ENCODE measurements at places on chromosomes 3 and 15.

GRCh38 chr3:44555723-44556122 lies 730 bp downstream of the ZKSCAN7 start:
- no peak for DNase-seq

GRCh38 chr15:50977162-50977561 lies 68.7 kb downstream of the AP4E1 start:
- no peak for DNase-seq

DNA sequence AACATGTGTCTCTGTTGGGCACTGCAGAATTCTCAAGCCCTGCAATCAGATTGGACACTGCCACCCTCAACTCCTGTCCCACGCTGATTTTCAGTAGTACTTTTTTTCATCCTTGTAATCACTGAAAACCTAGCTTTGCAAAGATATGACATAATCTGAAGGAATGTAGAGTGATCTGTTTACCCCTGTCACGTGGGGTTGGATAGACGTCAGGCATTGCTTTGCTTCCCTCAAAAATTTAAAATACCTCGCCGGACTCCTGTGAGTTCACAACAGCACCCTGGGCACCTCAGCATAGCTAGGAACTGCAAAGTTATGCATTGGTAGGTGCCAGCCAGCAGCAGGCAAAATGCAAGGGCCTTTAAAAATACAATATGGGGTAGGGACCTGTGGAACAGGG lies 71.1 kb upstream of the OXTR start:
- DNase-seq = no peak

DNA sequence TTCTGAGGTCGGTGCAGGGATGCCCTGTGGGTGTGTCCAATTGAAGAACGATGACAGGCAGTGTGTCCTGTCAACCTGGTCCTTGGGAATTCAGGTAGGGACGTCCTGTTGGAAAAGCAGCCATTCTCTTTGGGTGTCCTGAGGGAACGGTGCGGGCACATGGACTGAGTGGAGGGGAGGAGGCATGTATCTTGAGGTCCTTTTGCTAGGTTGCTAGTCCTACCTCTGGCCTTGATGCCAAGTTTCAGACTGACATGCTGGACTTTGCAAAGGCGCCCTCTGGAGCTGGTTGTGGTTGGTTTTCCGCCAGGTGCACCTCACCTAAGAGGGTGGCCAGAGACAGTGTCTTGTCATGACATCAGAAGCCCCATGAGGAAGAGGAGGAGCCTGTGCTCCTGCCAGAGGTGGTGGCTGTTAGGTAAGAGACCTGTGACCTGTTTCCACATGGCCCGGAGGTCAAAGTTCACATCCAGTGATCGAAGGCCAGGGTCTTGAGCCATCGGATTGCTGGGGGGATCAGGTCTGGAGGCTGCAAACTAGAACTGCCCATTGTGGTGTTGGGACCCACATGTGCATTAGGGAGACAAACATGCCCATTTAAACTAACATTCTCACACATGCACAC lies 106.3 kb downstream of the SNRPN start:
- no peak for DNase-seq

DNA sequence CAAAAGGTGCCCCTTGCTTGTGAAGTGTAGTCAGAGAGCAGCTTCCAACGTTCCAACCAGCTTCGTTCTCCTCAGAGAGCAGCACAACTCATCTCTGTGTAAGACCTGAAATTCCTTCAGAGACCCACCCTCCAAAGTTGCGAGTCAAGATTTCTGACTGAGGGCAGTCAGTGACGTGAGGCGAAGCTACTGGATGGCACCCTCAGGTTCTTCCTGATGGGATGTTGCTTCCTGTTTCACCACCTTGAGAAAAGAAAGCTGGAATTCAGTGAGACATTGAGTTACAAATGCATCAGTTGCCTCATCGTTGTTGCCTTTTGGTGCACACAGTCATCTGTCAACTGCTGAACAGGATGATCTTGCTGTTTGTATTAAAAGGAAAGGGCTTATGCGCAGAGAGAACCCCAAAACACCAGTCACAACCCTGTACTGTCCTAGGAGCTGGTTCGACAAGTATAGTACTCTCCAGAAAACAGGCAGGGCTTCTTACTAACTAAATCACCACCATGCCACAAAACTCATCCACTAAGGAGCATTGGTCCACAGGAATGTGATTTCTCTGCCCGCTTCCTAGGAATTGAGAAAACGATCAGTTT lies at the start of gene CERS3:
Gene CERS3, minus strand, starts transcription at position 118 of the 596 bp plus-strand sequence. CDS start 27,101 bp downstream, outside the sequence.
- no peak for DNase-seq

DNA sequence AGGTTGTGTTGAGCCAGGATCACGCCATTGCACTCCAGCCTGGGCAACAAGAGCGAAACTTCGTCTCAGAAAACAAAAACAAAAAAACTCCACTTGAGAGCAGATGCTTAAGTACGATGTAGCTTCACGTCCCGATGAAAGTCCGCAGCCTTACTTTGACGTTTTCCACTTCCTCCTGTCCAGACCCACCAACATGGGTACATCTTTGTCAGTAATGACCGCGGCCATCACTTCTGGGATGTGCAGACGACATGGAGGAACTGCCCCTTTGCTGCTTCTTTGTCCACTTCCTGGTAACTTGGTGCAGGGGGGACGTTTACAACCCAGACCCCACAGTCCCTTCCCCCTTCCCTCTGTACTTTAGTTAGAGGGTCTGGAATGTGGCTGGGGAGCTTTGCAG lies 48.7 kb downstream of the CRABP1 start:
- no peak for DNase-seq

DNA sequence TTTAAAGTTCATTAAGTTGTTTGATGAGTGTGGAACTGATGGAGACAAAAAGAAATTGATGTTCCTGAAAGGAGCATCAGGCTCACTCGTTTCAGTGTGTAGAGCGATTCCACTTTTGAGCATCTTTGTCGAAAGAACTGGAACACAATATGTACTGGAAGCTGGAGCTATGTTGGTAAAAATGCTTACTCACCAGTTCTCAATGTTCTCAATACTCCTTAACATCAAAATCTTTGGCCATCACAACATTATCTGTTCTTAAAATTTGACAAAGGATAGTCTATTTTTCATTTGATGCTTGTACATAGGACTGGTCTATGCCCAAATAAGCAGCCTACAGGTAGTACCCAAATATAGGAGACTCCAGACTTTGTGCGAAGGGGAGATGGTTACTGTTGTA lies 18.7 kb downstream of the RYR3 start:
- DNase-seq = no peak

GRCh38 chr3:100499651-100500050 lies 7.2 kb downstream of the TMEM45A start:
- DNase-seq = no peak

- no peak for DNase-seq
These were observed 315.1 kb upstream of the TBC1D5 start for GRCh38 chr3:18057471-18058091.

- no peak for DNase-seq
These were observed 121.6 kb downstream of the OPA1 start for GRCh38 chr3:193714523-193715137.

GRCh38 chr3:31404871-31405270 lies 127.9 kb upstream of the STT3B start:
- DNase-seq = no peak

DNA sequence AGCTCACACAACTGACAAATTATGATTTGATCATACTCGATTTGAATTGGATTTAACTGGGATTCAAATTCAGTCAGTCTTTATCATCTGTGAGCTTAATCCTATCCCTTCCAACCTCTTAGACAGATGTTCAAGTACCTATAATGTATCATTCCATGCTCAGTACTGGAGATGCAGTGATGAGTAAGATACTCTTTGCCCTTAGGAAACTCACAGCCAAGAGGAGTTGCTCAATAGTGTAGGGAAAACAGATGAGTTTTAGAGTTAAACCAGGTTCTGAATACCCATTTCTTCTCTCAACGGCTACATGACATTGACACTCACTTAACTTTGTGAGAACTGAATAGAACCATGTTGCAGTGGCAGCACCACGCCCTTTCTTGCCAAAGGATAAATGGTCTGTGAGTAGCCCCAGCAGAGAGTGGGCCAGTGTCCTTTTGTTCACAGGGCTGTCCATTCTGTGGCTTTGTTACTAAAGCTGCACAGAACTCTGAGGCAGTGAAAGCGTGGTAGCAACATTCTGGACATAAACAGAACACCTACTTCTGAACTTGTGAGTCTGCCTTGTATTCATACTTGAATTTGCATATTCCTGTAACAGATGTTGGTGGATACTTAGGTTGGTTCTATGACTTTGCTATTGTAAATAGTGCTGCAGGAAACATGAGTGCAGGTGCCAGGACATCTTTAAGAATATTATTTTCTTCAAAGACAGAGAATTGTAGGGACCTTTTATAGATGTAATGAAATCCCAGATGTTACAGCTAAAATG lies 91.6 kb downstream of the RASA2 start:
- DNase-seq = no peak

GRCh38 chr3:19596408-19596807 lies 337.6 kb downstream of the EFHB start:
- no peak for DNase-seq

- DNase-seq = no peak
These were observed 2.7 kb downstream of the TM4SF19 start for GRCh38 chr3:196335503-196335948.

GRCh38 chr3:27590437-27591298 lies 106.5 kb upstream of the SLC4A7 start:
- no peak for DNase-seq

DNA sequence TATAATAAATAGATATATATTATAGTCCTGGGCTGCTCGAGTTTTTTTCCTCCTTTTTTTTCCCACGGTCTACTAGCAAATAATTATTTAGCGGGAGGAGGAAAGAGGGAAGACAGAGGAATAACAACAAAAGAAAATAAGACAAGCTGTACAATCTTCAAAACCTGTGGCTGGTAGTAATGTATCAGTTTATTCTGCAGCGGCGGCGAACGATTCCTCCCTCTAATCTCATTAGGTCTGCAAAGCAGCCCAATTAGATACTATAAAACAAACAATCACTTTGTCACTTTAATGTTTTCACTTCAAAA lies 390 bp upstream of the TLE3 start:
- no peak for DNase-seq

DNA sequence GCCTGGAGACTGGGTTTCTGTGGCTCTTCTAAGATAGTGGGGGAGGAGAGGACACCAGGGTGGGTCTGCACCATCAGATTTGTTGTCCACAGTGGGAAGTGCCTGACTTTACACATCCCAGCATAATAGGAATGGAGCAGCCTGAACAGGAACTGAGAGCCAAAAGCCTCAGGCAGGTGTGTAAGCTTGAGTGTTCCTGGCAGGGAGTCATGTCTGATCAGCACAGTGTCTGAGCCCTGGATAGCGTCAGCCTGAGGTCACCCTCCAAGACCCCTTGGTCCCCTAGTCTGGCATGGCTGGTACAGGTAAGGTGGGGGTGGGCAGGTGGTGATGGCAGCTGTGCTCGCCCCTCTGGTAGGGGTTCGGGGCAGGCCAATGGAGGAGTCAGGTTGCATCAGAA lies 20.2 kb downstream of the INSYN1 start:
- DNase-seq = no peak

DNA sequence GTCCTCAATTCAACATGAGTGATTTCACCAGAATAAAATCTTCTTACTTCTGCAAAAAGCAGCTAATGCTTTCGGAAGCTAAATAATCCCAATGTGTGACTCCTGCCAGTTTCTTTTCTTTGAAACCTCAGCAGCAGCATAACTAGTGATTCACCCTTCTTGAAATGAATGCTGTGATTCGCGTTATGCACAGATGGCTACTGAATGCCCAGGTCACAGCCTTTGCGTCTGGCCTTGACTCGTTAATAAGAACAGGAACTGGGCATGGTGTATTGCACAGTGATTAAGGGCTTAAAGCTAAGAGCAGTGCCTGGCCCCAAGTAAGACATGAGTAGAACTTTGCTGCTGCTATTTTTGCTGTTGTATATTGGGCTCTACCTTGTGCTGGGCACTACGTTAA lies 19.0 kb downstream of the CGNL1 start:
- no peak for DNase-seq

GRCh38 chr3:141114179-141114745 lies 63.1 kb downstream of the SPSB4 start:
- no peak for DNase-seq

GRCh38 chr3:194123726-194124125 lies 12.2 kb upstream of the HES1 start:
- DNase-seq = no peak

DNA sequence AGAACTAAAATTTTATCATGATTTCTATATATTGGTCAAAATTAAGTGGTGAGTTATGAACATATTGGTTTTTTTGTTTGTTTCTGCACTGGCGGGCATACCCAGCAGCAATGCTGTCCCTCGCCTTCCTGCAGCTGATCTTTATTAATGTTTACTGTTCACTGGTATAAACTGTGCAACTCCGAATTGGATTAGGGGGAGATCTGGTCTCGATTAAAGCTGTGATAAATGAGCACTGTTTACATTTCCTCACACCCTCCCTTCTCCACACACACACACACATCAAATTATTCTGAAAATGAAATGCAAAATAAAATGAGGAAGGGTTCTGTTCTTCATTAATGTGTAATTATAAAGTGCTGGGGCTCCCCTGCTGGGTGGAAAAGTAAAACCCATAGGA lies 48.5 kb upstream of the DAZL start:
- DNase-seq = no peak

DNA sequence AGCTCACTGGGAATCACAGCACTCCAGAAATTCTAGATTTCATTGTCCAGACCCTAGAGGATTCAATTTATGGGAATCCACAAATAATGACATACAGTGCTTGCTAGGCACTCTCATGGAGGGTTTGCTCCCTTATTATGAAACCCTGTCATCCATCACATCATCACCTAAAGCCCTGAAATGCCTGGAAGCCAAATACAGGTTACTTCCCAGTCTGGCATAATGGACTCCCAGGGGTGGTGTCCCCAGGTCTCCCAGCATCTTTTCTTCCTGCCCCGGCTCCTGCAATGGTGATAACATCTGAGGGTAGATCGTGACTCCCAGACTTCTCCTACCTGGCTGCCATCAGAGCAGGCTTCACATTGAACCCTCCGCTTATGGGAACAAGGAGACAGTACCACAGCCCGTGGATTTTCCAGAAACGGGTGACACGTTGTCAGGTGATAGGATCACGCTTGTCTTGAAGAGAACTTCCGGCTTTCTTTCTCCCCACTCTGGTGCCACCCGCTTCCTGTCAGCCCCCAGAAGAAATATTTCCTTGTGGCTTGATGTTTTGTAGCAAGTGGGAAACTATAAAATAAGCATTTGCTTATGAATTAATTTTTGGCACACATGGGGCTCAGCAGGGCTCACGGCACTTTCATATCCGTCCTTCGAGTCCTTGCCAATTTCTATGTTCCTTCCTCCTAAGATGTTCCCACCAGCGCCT lies 238.7 kb upstream of the BHLHE40 start:
- DNase-seq = no peak

DNA sequence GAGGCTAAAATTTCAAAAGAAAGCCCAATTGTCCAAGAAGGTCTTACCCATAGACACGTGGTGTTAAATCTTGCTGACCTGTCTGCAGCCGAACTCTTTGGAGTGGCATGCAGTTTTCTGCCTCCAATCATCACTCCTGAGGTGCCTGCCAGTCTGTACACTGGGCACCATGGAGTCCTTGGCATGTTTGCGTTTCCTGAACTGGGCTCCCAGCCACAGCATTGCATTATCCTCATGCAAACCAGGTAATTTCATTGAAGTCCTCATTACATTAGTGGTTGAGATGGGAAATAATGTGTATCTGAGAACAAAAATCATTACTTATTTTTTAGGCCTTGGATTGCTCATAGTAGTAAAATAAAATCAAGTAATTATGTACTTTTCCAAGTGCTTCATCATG lies 152.3 kb downstream of the AKAP13 start:
- no peak for DNase-seq

Measured in stimulated activated CD8-positive, alpha-beta memory T cell treated with anti-CD3 and anti-CD28 coated beads, Interleukin-15, amount 100 ng/mL, for 1 hour (primary cell).